OCI-LY7 (cell line): ENCODE measurements at places on chromosomes 5 and 9.

DNA sequence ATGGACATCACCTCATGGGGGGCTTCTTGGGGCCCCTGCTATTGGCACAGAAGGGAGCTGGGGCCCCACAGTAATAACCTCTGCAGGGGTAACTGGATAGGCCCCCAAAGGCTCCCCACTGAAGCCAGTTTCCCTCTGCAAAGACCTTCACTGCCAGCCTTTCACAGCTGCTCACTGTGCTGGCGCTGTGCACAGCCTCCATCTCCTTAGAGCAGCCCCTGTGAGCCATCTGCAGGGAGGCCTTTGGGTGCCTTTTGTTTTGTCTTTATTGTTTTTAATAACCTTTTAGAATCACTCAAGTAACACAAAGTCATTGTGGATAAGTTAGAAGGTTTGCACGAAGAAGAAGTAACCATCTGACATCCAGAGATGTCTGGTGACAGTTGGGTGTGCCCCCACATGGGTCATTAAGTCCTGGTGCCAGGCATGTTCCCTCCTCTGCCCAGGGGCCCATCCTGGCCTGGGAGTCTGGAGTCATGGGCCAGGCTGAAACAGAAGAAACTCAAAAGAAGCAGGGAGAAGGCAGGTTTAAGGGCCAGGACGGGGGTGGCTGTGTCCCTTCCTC, 42.7 kb downstream of the NCS1 start:
- DNase-seq: no peak

DNA sequence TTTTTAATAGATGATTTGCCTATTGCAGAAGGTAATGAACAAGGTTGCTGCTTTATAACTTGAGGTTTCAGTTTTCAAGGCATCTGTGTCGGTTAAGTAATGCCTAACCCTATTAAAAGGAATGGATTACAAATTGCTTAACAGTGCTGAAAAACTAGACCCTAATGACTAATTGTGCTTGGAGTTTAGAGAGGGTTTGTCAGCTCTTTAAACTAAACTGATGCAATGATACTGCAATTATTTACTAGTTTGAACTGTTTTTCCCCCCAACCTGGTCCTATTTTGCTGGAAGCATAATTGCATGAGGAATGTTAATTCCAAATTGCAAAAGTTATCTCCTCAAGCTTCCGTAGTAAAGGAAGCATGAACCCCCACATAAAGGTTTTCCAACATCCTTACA, 39.3 kb upstream of the TLX3 start:
- no peak for DNase-seq

GRCh38 chr5:163165277-163165676, 272.1 kb upstream of the CCNG1 start:
- DNase-seq: no peak

DNA sequence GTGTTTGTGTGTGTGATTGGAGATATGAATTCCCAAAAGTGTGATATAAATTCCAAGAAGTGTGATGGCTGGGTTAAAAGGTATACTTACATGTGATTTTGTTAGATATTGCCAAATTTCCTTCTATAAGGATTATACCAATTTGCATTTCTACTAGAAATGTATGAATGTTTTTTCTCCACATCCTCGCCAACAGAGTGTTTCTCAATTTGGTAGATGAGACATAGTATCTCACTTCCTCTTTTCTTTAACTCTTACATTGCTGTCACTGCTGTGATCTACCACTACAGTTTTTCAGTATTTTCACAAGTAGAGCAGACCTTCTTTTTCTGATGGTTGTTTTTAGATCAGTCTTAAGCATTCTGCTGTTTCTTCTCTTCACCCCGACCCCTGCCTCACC, 111.3 kb downstream of the FER start:
- peak; percentile 68 for DNase-seq

- no peak for DNase-seq
Measured at GRCh38 chr9:134959971-134960310, 42.2 kb upstream of the FCN1 start.

DNA sequence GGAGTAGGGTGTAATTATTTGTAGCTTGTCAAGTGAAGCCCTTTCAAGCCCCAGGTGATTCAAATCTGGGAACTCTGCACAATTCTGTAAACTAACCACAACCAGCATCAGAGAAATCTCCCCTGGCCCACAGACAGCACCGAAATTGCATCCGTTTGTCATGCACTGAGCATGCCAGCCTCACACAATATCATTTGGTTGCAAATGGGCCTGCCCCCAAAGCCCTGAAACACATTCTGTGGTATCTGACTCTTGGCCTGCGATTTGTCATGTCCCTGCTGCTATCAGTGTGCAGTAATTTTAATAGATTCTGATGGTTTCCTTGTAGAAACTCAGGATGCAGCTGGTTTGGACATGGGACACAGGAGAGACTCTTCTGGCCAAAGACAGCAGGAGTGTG, 35.3 kb downstream of the SNX24 start:
- no peak for DNase-seq

GRCh38 chr9:129574911-129575585, 45.9 kb downstream of the C9orf50 start:
- DNase-seq: no peak

DNA sequence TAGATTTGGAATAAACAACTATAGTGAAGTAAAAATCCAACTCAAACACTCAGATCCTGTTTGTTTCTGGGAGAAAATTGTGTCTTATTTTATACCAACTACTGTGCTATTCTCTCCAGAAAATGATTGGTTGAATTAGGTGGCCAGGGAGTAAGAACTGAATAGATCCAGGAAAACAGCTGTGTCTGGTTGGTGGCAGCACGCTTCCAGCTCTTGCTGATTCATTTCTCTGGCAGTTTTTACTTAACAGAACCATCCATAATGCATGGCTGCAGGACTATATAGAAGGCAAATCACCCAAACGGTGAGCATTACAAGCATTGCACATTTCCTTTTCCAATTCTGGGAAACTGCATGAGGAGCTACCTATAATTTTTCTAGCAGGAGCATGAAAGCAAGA, 29.5 kb downstream of the DMAC1 start:
- DNase-seq: no peak

DNA sequence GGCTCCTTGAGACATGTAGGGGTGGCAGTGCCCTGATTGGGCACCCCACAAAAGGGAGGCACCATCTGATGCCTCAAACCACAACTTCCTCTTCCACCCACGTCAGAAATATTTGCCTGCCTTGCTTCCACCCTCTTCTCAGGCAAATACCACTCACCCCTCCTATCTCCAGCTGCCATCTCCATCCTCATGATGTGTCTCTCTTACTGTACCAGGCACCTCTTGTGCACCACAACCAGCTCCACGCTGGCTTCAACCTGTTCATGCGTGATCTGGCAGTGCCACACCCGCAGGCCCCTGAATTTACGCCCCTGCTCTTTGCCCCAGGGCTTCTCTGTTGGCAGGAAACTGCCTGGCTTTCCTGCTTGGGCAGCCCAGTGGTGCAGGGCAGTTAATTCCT, 87.8 kb upstream of the HSPA9 start:
- DNase-seq: peak; percentile 31

DNA sequence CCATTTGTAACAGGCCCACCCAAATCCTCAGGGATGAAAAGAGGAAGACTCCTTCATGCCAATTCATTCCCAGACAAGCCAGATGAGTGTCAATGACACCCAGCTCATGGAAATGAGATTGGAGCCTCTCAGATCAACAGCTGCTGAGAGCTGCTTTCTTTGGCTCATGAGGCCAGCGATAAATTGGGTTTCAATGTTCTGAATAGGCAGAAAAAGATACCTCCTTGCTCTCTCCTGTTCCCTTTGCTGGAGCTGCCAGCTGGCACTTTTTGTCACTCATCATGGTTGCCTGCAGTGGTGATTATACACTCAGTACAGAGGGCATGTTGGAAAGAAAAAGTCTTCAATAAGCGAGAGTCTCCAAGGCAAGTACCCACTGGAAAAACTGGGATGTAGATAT, 47.1 kb downstream of the SH3RF2 start:
- no peak for DNase-seq

- DNase-seq: no peak
Measured at GRCh38 chr9:92654481-92655301, 15.2 kb downstream of the IPPK start.

DNA sequence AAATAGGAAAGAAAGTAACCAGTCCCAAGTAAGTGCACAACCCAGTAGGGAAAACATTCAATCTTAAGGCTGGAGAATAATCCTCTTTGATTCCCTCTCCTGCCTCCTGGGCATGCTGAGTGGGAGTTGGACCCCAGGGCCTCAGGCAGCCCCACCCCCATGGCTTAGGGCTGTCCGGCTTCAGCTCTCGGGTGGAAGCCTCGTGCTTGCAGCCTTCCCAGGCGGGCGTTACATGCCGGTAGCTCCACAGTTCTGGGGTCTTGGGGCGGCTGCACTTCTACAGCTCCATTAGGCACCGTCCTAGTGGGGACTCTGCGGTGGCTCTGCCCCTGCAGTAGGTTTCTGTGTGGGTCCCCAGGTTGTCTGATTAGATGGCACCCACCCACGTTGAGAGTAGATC, 10.1 kb downstream of the GLIPR2 start:
- DNase-seq: no peak

DNA sequence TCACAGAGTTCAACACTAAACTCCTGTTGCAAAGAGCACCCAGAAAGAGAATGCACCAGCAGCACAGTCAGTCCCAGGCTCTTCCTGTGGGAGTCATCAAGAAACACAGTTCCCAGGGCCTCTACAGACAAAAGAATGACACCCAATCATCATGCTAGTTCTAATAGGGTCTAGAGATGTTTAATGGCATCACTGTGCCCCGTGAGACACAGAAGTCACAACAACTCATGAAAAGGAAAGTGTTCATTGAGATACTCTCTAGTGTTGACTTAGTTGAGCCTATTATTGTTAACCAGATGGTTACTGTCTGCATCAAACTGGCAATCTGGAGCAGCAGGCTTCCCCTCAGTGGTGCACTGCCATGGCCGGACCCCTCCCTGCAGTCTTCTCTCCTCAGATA, 1.6 kb downstream of the KLHL3 start:
- DNase-seq: no peak

GRCh38 chr5:149202910-149203451, 61.7 kb downstream of the ABLIM3 start:
- DNase-seq: no peak

DNA sequence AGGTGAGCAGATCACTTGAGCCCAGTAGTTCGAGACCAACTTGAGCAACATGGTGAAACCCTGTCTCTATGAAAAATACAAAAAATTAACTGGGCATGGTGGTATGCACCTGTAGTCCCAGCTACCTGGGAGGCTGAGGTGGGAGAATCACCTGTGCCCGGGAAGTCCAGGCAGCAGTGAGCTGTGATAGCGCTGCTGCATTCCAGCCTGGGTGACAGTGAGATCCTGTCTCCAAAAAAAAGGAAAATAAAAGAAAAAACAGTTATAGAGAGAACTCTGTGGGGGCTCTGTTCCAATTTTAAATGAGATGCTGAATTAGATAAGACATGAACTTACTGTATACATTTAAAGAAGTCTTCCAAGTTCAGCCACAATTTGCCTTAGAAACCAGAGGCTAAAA, 44.2 kb downstream of the SLC38A9 start:
- DNase-seq: no peak

DNA sequence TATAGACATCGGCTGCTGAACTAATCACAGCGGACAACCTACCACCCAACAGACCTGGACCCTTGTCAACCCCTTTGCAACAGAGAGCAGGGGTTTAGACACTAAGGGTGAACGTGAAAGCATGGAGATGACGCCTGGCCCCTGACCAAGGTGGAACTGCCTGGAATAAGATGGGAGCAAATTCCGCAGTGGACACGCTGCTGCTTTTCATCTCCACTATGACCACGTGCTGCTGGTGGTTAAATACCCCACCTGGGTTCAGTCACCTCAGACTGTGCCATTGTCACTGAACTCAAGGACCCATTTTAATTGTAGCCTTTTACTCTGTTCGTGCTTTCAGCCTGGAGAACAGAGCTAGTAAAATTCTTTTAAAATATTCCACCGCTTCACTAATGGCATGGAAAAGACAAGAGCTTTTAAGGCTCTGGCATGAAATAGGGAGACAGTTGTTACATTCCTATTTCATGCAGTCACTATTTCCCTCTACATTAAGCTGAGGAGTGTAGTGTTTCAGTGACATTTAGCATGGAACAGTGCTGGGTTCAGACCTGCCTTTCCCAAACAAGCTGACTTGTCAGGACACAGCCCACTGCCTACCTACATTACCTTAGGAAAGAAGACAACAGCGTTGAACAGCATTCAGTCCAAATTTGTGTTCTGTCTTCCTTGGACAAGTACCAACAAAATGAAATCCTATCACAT, 96.8 kb downstream of the ANKRD18B start:
- no peak for DNase-seq

- DNase-seq: no peak
Measured at GRCh38 chr9:134146774-134147493, 11.1 kb downstream of the WDR5 start.

- DNase-seq: no peak
Measured at GRCh38 chr5:107619781-107620180, 51.0 kb downstream of the EFNA5 start.

- DNase-seq: no peak
Measured at GRCh38 chr9:121759996-121760395, 108.6 kb downstream of the DAB2IP start.

GRCh38 chr5:173866858-173867679, 21.1 kb upstream of the CPEB4 start:
- DNase-seq: no peak

- DNase-seq: no peak
Measured at GRCh38 chr9:121909111-121909510, 184.0 kb downstream of the TTLL11 start.

DNA sequence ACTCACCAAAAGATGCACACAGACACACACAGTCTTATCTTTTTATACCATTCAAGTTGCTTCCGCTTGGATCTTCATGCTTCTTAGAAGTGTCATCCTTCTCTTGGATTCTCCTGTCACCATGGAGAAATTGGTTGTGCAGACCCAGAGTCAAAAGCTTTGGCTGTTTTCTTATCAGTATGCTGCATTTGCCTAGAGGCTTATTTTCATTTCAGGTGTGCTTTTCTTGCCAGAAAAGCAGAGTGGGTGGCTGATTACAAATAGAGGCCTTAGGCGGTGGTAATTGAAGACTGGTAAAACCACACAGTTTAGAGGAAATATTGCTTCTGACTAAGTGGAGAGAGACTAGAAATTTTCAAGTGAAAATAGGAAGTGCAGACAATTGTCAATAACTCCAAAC, 70.2 kb upstream of the TLE4 start:
- no peak for DNase-seq

DNA sequence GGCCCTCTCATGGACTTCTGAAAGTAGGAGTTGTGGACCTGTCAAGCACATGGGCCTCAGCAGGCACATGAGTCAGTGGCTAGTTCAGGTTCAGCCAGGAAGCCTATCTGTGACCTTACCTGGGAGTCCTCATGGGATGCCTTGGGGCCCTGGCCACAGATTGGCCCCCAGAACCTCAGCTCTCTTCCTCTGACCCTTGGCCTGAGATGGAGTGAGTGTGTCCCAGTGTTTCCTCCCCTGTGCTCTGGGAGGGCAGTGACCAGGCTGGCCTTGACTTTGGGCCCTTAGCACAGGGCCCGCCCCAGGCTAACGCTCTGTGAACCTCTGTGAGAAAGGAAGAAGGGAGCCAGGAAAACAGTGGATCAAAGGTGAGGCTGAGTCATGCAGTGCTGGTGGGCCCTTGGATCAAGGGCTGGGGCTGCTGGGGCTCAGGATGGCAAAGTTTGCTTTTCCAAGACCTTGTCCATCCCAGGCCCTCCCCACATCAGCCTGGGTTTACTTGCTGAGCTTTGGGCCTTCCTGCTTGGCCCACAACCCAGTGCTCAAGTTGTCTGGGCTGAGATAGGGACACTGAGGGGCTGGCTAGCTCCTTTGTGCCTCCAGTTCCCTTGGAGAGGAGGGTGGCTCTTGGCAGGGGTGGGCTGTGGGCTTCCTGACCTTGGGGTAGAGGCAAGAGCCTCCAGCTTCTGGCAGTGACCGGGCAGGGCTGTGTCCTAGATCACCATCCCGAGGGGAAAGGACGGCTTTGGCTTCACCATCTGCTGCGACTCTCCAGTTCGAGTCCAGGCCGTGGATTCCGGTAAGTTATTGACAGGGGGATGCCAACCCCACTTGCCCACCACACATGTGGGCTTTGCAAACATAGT, 41.4 kb downstream of the RGS3 start:
- DNase-seq: no peak
